ENCODE measurements at places on chromosomes 12 and 14. TPM values are rescaled to one million over a fixed set of nuclear protein-coding genes. Genes with fewer than 3 reads are reported as not detected.
A peak's percentile ranks its signal among the peaks of the same experiment; 100 is the strongest.

SLC22A17 gene
- total RNA-seq = 47.8 TPM

SERPINA6 gene
- total RNA-seq = not detected

DNA sequence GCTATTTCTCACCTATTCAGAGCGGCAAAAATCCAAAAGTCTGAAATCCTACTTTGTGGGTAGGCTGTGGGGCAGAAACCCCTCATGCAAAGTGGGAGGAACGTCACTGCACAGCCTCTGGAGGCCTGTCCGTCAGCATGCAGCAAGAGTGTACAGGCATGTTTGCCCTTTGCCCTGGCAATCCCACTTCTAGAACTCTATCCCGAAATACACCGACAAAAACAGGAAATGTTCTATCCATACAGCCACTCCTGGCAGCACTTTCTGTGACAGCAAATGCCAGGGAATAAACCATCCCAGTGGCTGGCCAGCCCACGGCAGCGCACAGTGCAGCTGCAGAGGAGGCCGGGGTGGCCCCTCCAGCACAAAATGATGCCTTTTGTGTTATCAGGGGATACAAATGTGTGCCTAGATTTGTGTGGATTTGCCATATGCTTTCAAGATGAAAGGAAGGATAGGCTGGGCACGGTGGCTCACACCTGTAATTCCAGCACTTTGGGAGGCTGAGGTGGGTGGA, 39.7 kb downstream of the AMN start:
- no peak for DNase-seq
- H3K36me3 ChIP-seq = no peaks in the 10 kb centered on the region
- H3K27me3 ChIP-seq = no peaks in the 10 kb centered on the region
- no peak overlapping the region for H3K4me3 ChIP-seq

- no peaks in the 10 kb centered on the region for H3K36me3 ChIP-seq
- no peaks in the 10 kb centered on the region for H3K4me1 ChIP-seq
- no peaks in the 10 kb centered on the region for H3K27me3 ChIP-seq
- no peak overlapping the region for H3K27ac ChIP-seq
- H3K4me3 ChIP-seq = no peak overlapping the region
- DNase-seq = no peak
Measured at GRCh38 chr14:53531156-53531555, 378.0 kb upstream of the DDHD1 start.

DNA sequence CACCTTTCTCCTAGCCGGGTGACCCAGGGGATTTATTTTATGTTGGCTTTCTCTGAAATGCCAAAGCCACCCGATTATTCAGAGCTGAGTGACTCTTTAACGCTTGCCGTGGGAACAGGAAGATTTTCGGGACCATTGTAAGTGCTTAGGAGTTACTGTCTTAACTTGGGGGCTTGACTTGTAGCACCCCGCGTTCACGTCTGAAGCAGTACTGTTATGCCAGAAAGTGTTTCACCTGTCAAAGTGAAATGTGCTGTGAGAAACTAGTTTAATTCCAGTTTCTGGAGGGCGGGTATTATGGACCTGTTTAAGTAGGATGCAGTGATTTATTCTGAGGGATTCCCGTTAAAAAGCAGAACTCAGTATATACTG, 218 bp downstream of the LYSET start:
- H3K27me3 ChIP-seq = no peaks in the 10 kb centered on the region
- peak overlapping the region; percentile 47 for H3K4me3 ChIP-seq
- DNase-seq = no peak
- H3K4me1 ChIP-seq = no peaks in the 10 kb centered on the region
- H3K27ac ChIP-seq = peak overlapping the region; percentile 66

DNA sequence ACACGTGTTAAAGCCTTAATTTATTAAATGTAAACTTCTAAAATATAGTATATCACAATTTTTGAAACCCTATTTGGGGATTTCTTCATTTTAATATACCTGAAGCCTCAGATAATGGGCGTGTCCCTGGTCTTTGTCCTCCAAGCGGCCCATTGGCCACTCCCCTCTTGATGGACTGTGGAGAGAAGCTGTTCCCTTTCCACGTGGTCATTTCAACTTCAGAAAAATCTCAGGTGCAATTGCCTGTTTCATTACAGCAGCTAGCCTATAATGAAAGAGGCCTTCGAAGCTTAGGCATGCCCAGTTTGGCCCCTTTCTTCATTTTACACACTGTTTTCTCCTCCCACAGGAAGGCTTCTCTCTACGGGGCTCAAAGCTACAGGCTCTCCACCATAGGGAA, 131.4 kb upstream of the ARHGAP5 start:
- H3K4me3 ChIP-seq = no peak overlapping the region
- no peak for DNase-seq
- H3K4me1 ChIP-seq = no peaks in the 10 kb centered on the region
- H3K27ac ChIP-seq = no peak overlapping the region
- H3K27me3 ChIP-seq = no peaks in the 10 kb centered on the region

GRCh38 chr14:24249230-24250021, 7.0 kb upstream of the TINF2 start:
- no peak overlapping the region for H3K4me3 ChIP-seq
- no peak for DNase-seq
- H3K36me3 ChIP-seq = no peaks in the 10 kb centered on the region

GRCh38 chr12:89384807-89385206, 32.5 kb upstream of the DUSP6 start:
- no peak overlapping the region for H3K4me3 ChIP-seq
- peaks cover 7% of the 10 kb centered on the region for H3K4me1 ChIP-seq
- no peaks in the 10 kb centered on the region for H3K36me3 ChIP-seq
- H3K27me3 ChIP-seq = no peaks in the 10 kb centered on the region
- DNase-seq = no peak

GRCh38 chr12:5081016-5081415, 37.3 kb downstream of the KCNA5 start:
- peaks cover 2% of the 10 kb centered on the region for H3K4me1 ChIP-seq
- H3K4me3 ChIP-seq = no peak overlapping the region
- no peak for DNase-seq
- H3K27me3 ChIP-seq = no peaks in the 10 kb centered on the region
- H3K27ac ChIP-seq = peak overlapping the region; percentile 86

GRCh38 chr12:71548893-71549292, 109.3 kb downstream of the LGR5 start:
- no peak overlapping the region for H3K27ac ChIP-seq
- H3K4me1 ChIP-seq = no peaks in the 10 kb centered on the region
- no peaks in the 10 kb centered on the region for H3K36me3 ChIP-seq
- DNase-seq = no peak
- no peak overlapping the region for H3K4me3 ChIP-seq

DNA sequence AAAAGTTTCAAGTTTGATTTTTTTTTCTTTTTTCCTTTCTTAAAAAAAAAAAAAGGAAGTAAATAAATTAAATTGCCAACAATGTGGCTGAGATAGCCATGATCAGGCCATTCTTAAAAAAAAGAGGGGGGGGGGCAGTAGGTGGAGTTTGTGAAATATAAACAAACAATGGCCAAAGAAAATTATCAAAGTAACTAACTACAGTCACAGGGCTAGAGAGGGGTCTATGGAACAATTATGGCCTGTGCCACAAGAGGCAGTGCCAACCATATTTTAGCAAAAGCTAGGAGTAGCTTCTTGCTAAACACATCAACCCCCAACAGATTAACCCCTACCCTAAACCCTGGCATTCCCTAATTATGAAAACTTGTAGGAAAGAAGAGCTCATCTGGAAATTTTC, 16.2 kb upstream of the SMARCC2 start:
- H3K27me3 ChIP-seq = no peaks in the 10 kb centered on the region
- no peak overlapping the region for H3K4me3 ChIP-seq
